ENCODE measurements at places on chromosomes 6 and 20. TPM values are rescaled to one million over a fixed set of nuclear protein-coding genes. Genes with fewer than 3 reads are reported as not detected.

GRCh38 chr20:1819311-1820137, 75.7 kb upstream of the SIRPA start:
- H3K4me3 ChIP-seq, result no peak overlapping the region
- H3K36me3 ChIP-seq, result no peaks in the 10 kb centered on the region
- H3K27me3 ChIP-seq, result peaks cover 9% of the 10 kb centered on the region
- no peaks in the 10 kb centered on the region for H3K4me1 ChIP-seq
- H3K27ac ChIP-seq, result no peak overlapping the region
- peak; percentile 54 for DNase-seq

Gene SLC24A3
- total RNA-seq, result 1.5 TPM

DNA sequence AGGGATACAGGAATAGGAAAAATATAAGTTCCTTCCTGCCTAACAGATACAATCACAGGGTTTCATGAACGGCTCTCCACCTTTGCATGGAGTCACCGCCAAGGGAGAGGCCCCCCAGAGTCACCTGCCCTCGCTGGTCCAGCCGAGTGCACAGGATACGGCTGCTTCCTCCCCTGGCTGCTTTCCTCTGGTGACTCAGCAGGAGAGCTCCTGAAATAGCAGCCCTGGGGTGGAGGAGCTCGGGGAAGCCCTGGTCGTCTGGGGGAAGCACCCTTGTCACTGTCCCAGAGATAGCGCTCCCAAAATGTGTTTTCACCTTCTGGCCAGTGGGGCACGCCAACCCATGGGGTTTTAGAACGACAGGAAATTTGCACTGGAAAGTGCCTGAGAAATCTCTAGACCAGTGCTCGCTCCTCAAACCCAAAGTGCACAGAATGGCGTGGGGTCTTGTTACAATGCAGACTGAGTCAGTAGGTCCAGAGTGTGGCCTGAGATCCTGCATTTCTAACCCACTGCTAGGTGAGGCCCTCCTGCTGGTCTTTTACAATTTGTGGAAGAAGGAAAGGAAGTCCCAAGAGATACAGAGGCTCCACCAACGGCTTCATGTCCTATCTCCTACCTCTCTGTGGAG, 35.9 kb upstream of the FAM50B start:
- H3K4me1 ChIP-seq, result no peaks in the 10 kb centered on the region
- H3K27ac ChIP-seq, result no peak overlapping the region
- no peaks in the 10 kb centered on the region for H3K36me3 ChIP-seq

DNA sequence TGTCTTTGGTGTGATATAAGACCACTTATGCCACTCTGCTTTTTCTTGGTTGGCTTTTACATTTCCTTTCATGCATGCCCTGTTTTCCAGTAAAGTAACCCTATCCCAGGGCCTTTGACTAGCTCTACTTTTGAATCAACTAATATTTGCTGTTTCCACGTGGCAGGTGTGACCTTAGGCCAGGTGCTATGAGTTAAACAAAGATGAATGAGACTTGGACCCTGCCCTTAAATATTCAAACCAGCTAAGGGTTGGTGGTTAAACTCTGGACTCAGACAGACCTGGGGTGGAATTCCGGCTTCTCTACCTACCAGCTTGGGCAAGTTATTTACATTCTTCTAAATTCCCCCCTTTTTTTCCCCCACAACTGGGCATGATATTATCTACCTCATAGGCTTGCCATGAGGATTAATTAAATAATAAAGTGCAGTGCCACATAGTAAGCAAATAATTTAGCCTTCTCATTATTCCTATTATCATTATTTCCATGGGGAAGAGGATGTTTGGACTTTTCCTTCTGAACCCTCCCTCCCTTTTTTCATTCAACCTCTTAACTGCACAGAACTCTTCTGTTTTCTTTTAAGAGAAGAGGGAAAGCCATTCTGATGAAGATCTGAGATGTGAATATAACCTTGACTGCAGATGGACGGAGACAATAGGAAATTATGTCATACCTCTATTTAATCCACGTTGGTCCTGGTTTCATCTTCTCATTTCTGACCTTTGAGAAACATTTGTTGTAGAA, 143.6 kb upstream of the TNFAIP3 start:
- H3K27me3 ChIP-seq, result no peaks in the 10 kb centered on the region
- no peak for DNase-seq
- no peak overlapping the region for H3K27ac ChIP-seq
- H3K36me3 ChIP-seq, result no peaks in the 10 kb centered on the region
- H3K4me1 ChIP-seq, result no peaks in the 10 kb centered on the region

- H3K4me3 ChIP-seq, result no peak overlapping the region
- no peak for DNase-seq
- H3K27me3 ChIP-seq, result no peaks in the 10 kb centered on the region
- H3K27ac ChIP-seq, result no peak overlapping the region
- H3K4me1 ChIP-seq, result no peaks in the 10 kb centered on the region
- H3K36me3 ChIP-seq, result no peaks in the 10 kb centered on the region
These were observed 829.7 kb upstream of the CITED2 start for GRCh38 chr6:140204154-140204553.

DNA sequence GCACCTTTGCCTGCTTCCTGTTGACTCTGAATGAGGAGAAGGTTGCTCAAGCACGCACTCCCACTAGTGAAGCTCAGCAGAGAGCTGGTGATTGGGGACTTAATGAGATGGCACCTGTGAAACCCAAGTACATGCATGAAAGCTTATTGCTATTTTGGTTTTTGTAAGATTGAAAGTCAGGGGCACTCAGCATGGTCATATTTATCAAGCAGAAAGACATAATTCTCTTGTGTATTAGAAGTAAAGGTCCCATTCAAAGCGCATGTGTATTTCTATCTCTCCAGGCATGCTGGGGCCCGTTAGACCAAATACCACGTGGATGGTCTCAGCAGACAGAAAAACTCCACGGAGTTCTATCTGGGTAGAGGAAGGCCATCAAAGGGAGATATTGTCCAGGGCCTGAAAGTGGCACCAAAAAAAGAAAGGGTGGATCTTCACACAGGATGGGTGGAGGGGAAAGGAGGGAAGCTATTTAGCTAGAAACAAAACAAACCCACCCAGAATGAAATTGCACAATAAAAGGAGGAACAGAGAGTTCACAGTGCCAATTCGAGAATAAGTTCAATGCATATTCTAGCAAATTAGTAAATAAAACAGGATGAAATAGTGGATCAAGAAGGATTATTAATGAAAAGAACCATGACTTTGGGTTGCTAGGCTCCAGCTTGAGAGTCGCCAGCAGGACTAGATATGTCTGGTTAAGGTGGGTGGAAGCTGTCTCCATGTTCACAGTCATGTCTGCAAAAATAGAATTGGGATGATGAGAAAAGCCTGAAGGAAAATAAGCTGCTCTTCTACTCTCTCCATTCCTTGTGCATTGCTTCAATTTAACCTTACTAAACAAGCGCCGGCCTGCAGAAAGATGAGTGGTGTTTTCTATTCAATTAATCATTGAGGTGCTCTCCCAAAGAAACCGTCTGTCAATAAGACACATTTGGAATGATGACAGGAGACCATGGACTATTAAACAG, 224.9 kb upstream of the DTNBP1 start:
- no peak for DNase-seq
- no peak overlapping the region for H3K27ac ChIP-seq
- no peaks in the 10 kb centered on the region for H3K27me3 ChIP-seq
- no peak overlapping the region for H3K4me3 ChIP-seq
- no peaks in the 10 kb centered on the region for H3K36me3 ChIP-seq
- no peaks in the 10 kb centered on the region for H3K4me1 ChIP-seq

Gene EPPIN
- total RNA-seq, result not detected

All from endodermal cell (in vitro differentiated cells).